Subcutaneous preadipocyte (primary cell): ENCODE measurements at places on chromosomes 4 and X. TPM values are rescaled to one million over a fixed set of nuclear protein-coding genes. Genes with fewer than 3 reads are reported as not detected.

Gene KIAA1210
- total RNA-seq, result not detected in 2 replicates

Gene FSTL5
- not detected in 2 replicates for total RNA-seq

Gene GABRQ
- total RNA-seq, result not detected in 2 replicates

Gene PABPC5
- 2.5 and 4.0 TPM in 2 replicates for total RNA-seq

Gene NR0B1
- 1.2 and 8.5 TPM in 2 replicates for total RNA-seq

Gene MID2
- 6.6 and 12.9 TPM in 2 replicates for total RNA-seq

Gene ITM2A
- 0.98 and 1.8 TPM in 2 replicates for total RNA-seq

Gene MTNR1A
- total RNA-seq, result under 0.01 TPM in 1 of 2 replicates, not detected in the other

Gene FGF16
- total RNA-seq, result under 0.01 and 0.20 TPM in 2 replicates

Gene ENPEP
- total RNA-seq, result 0.37 and 0.78 TPM in 2 replicates

Gene CCNB3
- under 0.01 and 0.73 TPM in 2 replicates for total RNA-seq

Gene SCML2
- 1.5 and 2.7 TPM in 2 replicates for total RNA-seq

Gene CTAG1A
- not detected in 2 replicates for total RNA-seq

Gene FOXR2
- not detected in 2 replicates for total RNA-seq

Gene SPIN3
- total RNA-seq, result 5.7 and 8.5 TPM in 2 replicates

Gene HHIP
- total RNA-seq, result 0.37 and 4.5 TPM in 2 replicates

Gene RFC1
- 37.8 and 57.1 TPM in 2 replicates for total RNA-seq

Gene PPP2R2C
- under 0.01 and 0.20 TPM in 2 replicates for total RNA-seq

Gene GBA3
- total RNA-seq, result not detected in 2 replicates

Gene SPANXN3
- not detected in 2 replicates for total RNA-seq

Gene JCHAIN
- total RNA-seq, result not detected in 2 replicates

Gene RHOXF2B
- not detected in 2 replicates for total RNA-seq

Gene CENPE
- total RNA-seq, result 25.4 TPM in 2 replicates

Gene MAGEA2
- not detected in 2 replicates for total RNA-seq

Gene CDS1
- total RNA-seq, result 0.20 TPM in 1 of 2 replicates, not detected in the other

Gene FABP2
- not detected in 2 replicates for total RNA-seq

Gene DKK2
- 0.37 and 0.39 TPM in 2 replicates for total RNA-seq

Gene GYPA
- total RNA-seq, result not detected in 2 replicates

Gene CCNG2
- total RNA-seq, result 9.8 and 12.5 TPM in 2 replicates

Gene RBMXL3
- not detected in 2 replicates for total RNA-seq

Gene DDIT4L
- 6.3 and 12.9 TPM in 2 replicates for total RNA-seq

Gene SMARCA1
- total RNA-seq, result 17.6 and 18.0 TPM in 2 replicates

Gene BANK1
- under 0.01 and 0.20 TPM in 2 replicates for total RNA-seq

Gene TXK
- 0.20 and 0.37 TPM in 2 replicates for total RNA-seq

Gene ZNF827
- 4.0 and 6.6 TPM in 2 replicates for total RNA-seq

Gene KIF4A
- 11.0 and 17.8 TPM in 2 replicates for total RNA-seq

Gene HAUS3
- total RNA-seq, result 7.0 and 11.3 TPM in 2 replicates
